ENCODE measurements at places on chromosomes 3 and 15. TPM values are rescaled to one million over a fixed set of nuclear protein-coding genes. Genes with fewer than 3 reads are reported as not detected.
A peak's percentile ranks its signal among the peaks of the same experiment; 100 is the strongest.

- DNase-seq, result no peak
Observed at GRCh38 chr15:66611257-66612053, 45.7 kb upstream of the LCTL start.

DNA sequence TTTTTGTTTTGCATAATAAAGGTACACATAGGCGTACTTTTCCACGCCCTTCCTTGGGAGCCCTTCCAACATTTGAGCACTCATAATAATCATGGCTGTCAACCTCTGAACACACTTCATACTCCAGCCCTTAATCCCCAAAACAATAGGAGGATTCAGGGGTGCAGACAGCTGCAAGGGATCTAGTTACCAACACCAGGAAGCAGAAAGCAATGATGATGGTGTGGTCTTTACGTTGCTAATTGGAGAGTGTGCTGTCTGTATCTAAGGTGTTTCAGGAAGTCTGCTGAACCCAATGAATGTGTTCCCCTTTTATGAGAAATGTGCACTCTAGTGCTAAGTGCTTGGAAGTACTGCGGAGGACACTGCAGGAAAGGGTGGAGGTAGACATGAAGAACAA, 60.3 kb upstream of the PDZRN3 start:
- DNase-seq, result no peak

The C3orf49 gene
- total RNA-seq, result not detected

The PLSCR4 gene
- 0.11 TPM for total RNA-seq

GRCh38 chr3:178146406-178146831, 389.8 kb upstream of the KCNMB2 start:
- DNase-seq, result no peak

The RBPMS2 gene
- total RNA-seq, result 14.7 TPM

DNA sequence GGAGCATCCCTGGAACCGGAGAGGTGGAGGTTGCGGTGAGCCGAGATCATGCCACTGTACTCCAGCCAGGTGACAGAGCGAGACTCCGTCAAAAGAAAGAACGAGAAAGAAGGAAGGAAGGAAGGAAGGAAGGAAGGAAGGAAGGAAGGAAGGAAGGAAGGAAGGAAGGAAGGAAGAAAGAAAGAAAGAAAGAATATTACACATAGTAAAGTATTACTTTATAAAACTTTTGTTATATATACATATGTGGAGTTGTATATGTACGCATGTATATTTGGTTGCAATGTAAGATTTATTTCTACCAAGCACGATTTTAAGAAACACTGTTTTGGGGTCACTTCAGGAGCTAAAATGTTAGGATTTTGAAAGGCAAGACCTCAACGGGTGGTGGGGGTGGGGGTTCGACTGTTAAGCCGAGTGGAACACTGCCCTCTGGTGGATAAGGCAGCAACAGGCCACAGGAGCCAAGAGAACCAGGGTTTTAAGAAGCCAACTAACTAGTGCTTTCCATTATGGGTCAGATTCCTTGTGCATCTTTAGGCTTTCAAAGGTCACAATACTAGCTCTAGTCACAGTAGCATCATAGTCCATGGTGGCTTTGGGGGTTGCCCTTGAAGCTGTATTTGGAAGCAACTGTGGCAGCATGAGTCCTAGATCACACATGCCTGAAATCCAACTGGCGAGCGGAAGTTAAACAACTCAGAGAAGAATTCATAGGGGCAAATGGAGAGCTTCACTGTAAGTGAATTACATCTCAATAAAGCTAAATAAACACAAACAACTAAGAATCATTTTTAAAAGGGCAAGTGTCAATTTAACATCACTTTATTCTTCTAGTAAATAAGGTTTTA, 22.5 kb downstream of the GLB1 start:
- peak; percentile 86 for DNase-seq

DNA sequence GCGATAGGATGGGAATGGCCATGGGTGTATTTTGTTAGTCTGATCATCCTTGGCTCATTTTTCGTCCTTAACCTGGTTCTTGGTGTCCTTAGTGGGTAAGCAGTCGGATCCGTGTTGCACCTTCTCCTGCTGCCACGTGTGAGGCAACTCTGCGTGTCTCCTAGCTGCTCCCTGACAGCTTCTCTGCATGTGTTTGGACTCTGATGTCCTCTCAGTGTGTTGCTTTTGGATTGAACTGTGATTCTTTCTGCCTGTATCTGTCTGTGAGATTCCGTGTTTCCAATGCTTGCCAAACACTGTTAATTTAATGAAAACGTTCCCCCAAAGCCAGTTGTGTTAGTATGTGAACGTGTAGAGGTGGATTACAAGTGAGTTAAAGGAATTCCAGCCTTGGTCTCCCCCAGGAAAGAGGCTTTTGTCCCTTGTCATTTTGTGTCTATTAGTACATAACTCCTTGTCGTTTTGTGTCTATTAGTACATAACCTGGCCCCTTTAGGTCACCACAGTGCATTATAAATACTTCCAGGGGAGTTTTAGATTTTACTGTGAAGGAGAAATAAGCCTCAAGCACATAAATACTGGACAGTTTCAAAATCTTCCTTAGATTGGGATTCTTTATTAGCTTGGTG, 172.4 kb downstream of the CHDH start:
- no peak for DNase-seq

DNA sequence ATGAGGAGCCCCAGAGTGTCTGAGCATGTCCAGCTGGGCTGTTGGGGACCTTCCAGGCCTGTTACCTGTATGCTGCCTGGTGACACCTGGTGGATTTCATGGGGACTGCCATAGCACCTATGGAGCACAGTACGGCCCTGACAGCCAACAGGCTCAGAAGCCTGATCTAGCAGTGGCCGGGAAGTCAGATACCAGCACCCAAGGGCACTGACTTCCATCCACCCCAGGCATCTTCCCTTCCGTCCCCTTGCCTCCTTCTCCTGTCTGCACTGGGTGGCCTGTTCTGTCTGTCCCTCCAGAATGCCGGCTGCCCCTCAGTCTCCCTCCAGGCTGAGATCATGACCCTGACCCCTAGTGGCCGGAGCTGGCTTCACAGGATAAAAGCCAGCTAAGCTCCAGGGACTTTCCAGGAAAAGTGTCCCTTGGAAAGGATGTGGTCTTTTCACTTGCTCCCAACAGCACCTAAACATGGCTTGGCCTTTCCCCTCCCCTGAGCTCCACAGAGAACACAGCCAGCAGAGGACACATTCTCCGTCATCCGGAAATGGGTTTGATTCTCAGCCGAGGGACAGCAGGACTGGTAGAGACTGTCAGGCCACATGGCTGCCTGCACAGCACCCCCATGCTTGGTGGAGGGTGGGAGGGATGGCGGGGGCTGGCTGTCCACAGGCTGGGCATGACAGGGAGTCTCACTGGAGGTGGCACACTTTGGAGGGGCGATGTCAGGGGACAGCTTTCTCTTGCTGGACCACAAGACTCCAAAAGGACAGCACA, 9.5 kb downstream of the RPS17 start:
- DNase-seq, result peak; percentile 65

GRCh38 chr3:119294696-119295671, 801 bp downstream of the ARHGAP31 start:
- DNase-seq, result peak; percentile 82

GRCh38 chr15:49040151-49040550, 6.1 kb downstream of the SECISBP2L start:
- no peak for DNase-seq

DNA sequence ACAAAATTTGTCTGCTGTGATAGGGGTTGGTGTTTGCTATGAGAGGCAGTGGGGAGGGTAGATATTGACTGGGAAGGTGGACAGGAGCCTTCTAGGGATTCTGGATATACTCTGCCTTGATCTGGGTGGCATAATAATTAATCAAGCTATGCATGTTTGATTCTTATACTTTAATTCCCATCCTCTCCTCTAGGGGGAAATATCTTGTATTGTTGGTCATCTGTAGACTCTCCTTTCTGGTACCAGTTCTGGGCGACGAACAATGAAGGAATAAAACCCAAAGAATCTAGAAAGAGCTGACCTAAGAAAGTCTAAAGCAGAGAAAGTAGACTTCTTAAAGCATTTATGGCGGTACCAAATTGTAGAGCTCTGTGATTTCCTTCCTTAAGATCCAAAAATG, 198.2 kb upstream of the STRIT1 start:
- DNase-seq, result no peak

DNA sequence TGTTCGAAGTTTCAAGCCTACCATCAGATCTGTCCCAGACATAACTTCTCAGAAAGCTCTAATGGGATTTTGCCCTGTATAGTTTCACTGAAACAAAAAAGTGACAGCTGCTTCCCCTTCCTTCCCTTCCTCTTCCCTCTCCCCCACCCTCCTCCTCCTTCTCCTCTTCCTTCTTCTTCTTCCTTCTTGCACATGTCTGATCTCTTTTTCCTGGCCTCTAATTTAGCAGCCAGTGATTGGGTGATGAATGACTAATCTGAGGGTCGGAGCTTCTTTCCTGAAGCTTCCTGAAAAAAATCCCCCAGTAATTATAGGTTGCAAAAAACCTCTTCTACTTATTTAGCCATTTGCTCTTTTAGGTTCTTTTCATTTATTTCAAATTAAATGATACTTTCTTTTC, 168.7 kb downstream of the POTEB3 start:
- DNase-seq, result no peak

DNA sequence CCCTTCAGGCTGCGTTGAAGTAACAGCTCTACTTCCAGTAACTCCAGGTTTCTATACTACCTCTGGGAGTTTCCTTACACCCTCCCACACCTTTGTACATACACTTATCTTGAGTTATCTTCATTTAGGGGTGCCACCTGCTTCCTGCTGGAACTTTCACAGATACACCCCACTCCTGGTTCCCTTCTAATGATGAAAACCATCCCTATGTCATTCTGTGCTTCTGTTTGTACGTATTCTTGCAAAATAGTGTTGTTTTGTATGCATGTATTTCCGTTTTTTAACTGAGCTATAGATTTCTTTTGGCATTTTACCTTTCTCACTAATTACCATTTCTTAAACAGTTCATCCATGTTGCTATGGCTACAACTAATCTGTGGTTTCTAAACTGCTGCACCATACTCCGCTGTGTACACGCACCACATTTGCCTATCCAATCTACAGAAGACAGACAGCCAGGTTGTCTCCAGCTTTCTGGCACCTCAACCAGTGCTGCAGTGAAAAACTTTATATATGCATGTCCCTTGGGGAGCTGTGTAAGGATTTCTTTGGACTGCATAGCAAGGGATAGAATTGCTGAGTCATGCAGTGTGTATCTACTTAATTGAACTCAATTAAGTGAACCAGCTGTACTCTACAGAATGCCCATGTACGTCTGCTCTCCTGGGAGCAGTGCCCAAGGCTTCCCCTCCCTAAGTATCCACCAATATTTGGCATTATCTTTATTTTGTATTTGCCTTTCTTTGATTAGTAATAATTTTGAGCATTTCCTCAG, 61.4 kb upstream of the ST8SIA2 start:
- DNase-seq, result no peak

DNA sequence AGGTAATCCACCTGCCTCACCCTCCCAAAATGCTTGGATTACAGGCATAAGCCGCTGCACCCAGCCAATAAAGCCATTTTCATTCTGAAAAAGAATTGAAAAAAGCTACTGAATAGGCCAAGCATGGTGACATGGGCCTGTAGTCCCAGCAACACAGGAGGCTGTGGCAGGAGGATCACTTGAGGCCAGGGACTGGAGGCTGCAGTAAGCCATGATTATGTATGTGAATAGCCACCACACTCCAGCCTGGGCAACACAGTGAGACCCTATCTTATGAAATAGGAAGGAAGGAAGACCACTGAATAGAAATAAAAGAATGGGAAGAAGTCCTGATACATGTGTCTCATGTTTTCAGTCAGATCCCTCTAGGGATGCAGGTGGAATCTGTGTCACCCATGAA, 36.0 kb upstream of the SEMA4B start:
- DNase-seq, result no peak

GRCh38 chr15:44163370-44163769, 31.7 kb downstream of the FRMD5 start:
- DNase-seq, result no peak

DNA sequence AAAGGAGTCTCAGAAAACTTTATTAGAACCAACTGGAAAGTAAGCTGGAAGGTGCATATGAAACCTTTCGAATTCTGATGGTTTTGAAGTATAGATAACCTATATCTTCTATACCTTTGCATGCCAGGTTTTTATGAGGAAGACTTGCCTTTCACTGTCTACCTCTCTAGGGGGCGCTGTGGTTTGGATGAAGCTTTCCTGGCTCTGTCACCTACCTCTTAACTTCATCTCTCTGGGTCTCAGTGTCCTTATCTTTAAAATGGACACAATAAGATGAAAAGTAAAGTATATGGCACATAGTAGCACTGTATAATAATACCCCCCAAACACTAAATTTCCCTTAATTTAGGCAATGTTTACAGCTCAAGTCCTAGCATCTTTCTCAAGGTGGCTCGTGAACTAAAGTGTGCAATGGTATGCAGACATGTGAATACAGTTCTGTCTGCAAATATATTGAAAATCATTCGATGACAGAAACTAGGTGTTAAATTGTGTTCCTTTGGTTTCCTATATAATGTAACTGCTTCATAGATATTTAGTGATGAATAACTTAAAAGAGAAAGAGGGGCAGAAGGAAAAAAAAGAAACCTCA, 314.3 kb downstream of the CHST2 start:
- peak; percentile 37 for DNase-seq

DNA sequence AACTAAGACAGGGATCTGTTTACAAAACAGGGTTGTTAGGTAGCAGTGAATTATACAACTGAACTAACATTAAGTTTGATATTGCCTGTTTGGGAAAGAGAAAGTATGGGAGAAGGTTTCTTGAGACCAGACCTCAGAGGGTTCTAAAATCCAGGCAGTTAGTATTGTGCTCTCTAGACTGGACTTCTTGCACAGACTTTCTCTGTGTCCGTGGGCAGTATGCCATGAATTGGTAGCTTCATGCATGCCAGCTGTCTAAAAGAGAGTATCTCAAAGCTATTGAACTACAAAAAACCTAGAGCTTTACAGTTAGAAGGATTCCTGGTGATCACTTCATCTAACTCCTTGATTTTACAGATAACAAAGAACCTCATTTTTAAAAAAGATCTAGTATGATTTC, 12.5 kb downstream of the SAMD7 start:
- no peak for DNase-seq

GRCh38 chr15:63420333-63420747, 38.7 kb upstream of the CA12 start:
- no peak for DNase-seq

GRCh38 chr3:197191897-197192296, 106.5 kb downstream of the DLG1 start:
- no peak for DNase-seq

The GRAMD2A gene
- total RNA-seq, result not detected

GRCh38 chr15:74775132-74775562, 6.7 kb upstream of the CSK start:
- no peak for DNase-seq

DNA sequence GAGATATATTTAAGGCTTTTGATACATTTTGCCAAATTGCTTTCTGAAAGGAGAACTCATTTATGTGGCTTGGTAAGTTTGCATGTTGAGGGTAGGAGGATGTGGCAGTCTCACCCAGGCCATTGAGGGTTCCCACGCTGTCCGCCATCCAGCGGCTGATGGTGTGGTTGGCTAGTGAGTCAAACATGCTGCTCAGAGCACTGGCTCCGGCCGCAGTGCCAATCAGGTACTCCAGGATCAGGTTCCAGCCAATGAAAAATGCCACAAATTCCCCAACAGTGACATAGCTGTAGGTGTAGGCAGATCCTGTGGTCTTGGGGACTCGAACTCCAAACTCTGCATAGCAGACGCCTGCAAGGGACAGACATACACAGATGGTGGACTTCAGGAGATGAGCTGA, 82.3 kb downstream of the CLDN11 start:
- DNase-seq, result no peak

- DNase-seq, result no peak
Observed at GRCh38 chr15:94387849-94388441, 156.6 kb downstream of the MCTP2 start.

The IMPG2 gene
- 0.52 TPM for total RNA-seq

Data from natural killer cell (primary cell).